ENCODE measurements at places on chromosomes 1 and 21.

DNA sequence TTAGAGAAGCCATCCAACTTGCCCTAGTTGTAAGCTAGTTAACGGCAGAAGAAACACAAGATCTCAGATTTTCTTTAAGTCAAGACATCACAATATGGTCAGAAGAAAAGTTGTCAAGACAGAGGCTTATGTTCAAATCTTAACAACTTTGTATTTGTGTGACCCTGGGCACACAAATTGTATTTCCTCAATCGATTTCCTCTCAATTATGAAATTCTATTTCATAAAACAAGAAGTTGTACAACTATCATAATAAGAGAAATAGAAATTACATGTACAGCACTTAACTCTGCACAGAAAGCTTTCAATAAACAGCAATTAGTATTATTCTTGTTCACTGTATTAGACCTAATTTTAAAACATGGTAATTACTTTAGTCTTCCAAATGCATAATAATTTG lies 62.9 kb upstream of the SDC3 start:
- DNase-seq, result no peak

DNA sequence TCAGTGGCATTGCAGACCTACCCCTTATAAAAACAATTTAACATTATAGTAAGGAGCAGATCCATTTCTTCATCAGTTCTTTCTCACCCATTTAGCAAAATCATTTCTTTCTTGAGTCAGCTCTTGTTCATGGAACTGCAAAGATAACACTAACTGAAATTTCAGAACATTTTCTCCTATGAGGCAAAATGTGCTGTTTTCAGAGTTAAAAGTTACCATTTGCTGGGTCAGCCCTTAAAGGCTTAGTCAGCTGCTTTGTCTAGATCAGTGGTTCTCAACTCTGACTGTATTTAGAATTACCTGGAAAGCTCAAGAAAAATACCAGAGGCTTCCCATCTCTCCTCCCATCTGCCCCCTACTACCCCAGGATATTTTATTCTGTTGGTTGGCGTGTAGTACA lies 12.2 kb downstream of the METTL13 start:
- DNase-seq, result no peak

GRCh38 chr21:25561668-25562641 lies 45.3 kb downstream of the MRPL39 start:
- peak; percentile 87 for DNase-seq

DNA sequence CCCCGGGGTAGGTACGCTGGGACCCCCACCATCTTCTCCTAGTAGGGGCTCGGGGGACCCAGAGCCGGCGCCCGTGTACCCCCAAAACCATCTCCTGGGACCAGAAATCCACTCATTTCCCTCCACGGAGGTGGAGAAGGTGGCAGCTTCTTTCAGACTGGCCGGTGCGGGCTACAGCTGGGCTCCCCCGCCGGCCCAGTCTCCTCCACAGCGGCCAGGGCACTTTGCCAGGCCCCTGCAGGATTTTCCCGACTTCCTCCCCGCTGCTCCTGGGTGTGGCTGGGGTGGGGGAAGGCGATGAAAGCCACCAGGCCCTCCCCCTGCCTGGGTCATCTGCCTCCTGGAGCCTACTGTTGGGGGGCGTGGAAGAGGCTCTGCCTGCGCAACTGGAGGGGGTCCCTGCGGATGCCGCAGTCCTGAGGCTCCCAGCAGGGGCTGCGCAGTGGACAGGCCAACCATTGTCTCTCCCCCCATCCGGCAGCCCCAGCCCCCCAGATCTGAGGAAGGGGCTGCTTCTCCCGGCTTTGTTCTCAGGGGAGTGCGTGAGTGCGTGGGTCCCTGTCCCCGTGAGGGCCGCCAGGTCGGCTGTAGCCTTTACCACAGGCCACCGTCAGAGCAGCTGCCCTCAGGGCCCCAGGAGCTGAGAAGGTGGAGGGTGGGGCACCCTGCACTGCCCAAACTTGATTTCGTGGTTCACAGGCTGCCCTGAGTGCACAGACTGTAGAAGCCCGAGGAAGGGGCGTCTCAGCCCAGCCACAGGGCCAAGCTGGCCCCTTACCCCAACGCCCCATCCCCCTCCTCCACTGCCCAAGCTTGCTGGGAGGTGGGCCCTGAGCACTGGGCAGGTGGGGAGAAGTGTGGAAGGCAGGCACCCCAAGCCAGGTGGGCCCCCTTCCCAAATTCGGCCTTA lies 1.3 kb downstream of the AGRN start:
- peak; percentile 85 for DNase-seq

DNA sequence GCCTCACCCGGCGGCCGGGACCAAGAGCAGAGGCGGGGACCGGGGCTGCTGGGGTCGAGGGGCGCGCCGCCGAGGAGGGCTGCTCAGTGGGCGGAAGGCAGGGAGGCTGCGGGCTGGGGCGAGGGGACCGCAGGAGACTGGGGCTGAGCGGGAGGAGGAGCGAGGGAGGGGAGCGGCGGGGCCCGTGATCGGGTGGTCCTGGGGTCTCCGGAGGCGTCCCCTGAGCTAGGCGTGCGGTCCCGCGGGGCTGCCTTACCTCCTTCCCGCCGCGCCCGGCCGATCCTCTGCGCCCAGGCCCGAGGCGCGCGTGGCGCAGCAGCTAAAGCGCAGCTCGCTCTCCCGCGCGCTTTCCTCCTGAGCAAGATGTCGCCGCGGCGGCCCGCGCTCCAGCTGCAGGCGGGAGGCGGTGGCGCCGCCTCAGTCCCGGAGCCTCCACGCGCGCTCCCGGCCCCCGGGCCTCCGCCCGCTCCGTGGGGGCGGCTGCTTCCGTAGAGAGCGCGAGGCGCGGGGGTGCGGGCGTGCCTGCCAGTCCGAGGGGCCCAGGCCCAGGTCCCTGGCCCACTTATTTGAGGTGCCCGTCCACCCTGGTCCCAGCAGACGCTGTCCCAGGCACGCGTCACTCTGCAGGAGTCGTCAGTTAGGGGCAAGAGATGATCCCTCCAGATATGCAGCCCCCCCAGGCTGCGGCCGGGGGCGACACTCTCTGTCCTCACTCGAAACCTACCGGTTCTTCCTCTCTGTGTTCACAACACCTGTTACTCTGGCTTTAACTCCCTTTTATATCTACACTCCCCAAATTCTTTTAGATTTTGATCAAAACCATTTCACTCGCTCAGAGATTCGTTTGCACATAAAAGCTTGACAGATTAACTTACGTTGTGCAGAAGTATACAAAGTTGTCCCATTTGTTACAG lies at the start of gene CCSAP:
CCSAP (minus strand) TSS at position 392 of the 914 bp plus-strand sequence. CDS start 582 bp downstream, outside the sequence.
- DNase-seq, result peak; percentile 36

DNA sequence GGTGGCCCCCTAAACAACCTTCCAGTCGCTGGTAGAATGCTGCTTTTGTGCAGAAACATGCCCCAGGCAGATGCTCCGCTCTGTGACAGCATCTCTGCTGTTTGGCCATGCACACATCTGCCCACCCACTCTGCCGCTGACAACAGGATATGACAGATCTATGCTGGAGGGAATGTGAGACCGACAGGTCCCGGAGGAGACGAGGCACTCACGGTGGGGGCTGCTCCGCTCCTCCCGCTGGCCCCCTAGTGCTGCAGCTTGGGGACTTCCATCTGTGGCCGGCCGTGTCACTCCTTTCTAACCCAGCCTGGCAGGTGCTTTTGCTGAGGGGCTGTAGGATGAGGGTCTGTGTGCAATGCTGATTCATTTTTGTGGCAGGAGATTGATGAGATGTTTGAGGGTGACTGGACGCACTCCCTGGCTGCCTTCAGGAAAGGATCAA lies 49.1 kb upstream of the DMRTB1 start:
- DNase-seq, result peak; percentile 59
